Stimulated activated CD4-positive, alpha-beta T cell treated with anti-CD3 and anti-CD28 coated beads, Interleukin-1b, Interleukin-23, amount 100 ng/mL, for 48 hours (primary cell): ENCODE measurements at places on chromosomes 5 and 9.

GRCh38 chr9:115855458-115856133 lies 298.0 kb upstream of the PAPPA start:
- DNase-seq = no peak

DNA sequence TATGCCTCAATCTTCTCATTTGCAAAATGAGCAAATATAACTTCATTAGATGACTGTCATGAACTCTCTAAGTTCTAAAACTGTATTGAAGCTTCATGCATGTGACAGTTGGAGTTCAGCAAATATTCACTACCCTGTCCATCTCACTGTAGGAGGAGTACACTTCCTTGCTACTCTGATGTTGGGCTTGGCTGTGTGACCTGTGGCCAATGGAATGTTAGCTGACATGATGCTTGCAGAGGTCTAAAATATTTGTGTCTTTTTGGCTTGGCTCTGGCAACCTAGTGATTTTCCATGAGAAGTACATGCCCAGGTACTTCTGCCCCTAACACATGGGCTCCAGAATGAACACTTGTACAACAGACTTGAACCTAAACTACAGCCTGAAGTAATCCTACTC lies 203.1 kb upstream of the ANKH start:
- DNase-seq = no peak

DNA sequence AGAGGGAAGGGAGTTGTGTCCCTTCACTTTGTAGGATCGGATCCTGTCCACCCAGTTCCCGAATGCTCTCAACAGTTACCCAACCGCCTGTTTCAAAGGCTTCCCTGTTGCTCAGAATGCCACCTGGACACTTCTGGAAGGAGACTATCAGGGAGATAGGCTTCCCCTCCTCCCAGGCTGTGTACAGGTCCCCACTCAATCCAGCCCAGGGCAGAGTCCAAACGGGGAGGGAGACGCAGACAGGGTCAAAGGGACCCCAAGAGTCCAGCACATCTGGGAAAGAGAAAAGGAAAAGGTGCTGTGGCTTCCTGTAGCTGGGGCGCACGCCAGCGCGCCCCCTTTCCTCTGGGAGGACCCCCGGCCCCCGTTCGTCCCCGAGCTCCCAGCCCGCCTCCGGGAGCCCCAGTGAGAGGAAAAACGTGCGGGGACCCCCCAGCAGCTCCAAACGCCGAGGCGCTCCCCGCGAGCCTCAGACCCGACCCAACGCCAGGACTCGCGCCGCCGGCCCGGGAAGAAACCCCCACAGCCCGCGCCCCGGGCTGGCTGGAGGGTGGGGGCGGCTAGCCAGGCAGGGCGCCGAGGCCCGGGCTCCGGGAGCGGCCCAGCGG lies 640 bp downstream of the SURF4 start:
- no peak for DNase-seq

- DNase-seq = no peak
These were observed 58.6 kb downstream of the BARX1 start for GRCh38 chr9:93896496-93897033.

- DNase-seq = no peak
These were observed 100.4 kb upstream of the CLINT1 start for GRCh38 chr5:157959370-157959769.

GRCh38 chr5:120293796-120294195 lies 170.3 kb upstream of the PRR16 start:
- no peak for DNase-seq

DNA sequence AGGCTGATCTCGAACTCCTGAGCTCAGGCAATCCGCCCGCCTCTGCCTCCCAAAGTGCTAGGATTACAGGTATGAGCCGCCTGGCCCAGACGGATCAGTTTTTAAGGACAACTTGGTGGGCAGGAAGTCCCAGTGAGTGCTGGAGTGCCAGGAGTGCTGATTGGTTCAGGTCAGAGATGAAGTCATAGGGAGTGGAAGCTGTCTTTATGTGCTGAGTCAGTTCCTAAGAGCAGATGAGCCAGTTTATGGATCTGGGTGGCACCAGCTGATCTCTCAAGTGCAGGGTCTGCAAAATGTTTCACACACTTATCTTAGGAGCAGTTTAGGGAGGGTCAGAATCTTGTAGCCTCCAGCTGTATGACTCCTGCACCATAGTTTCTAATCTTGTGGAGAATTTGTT lies 292.1 kb upstream of the ELAVL2 start:
- DNase-seq = no peak

DNA sequence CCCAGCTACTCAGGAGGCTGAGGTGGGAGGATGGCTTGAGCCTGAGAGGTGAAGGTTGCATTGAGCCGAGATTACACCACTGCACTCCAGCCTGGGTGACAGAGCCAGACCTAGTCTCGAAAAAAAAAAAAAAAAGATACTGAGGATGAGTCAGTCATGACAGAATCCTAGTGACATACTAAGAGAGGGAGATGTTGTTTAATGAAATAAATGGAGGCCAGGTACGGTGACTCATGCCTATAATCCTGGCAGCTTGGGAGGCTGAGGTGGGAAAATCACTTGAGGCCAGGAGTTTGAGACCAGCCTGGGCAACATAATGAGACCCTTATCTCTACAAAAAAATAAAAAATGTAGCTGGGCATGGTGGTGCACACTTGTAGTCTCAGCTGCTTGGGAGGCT lies 107.2 kb downstream of the ZFAND5 start:
- no peak for DNase-seq

- no peak for DNase-seq
These were observed 138.4 kb upstream of the SLIT3 start for GRCh38 chr5:169439362-169439761.

DNA sequence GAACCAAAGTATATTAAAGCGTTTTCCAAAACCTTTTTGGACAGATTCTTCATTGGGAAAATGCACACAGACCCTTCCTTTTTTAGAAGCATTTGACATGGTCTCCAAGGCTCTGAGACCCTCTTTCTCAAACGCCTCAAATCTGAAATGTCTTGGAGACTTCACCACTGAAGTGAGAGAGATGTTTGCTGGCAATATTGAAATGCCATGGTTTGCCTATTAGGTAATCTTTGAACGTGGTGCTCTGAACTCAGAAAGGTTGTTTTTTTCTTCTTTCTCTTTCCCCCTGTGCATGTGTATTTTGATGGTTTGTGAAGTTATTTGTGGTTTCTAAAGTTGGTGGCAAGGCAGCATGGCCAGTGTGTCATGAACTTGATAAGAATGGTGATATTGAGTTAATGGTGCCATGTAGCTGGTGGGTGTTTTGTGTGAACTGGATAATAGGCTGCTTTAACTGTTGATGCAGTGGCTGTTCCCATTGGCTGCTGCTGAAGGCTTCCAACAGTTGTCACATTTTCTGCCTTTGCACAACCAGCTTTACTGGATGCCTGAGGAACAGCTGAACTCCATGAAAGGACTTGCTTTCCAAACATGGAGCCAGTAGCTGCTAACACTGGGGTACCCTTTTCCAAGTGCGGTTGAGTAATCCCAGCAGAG lies 1.7 kb downstream of the PALM2AKAP2 start:
- no peak for DNase-seq

GRCh38 chr5:157924931-157925729 lies 66.2 kb upstream of the CLINT1 start:
- peak; percentile 39 for DNase-seq

- DNase-seq = no peak
These were observed 11.8 kb upstream of the ZDHHC11 start for GRCh38 chr5:862367-863243.

GRCh38 chr5:6766604-6767093 lies 53.4 kb downstream of the TENT4A start:
- DNase-seq = peak; percentile 63

GRCh38 chr9:125816321-125816720 lies 69.1 kb downstream of the PBX3 start:
- no peak for DNase-seq

- no peak for DNase-seq
These were observed 3.9 kb downstream of the TBC1D2 start for GRCh38 chr9:98251551-98251950.

DNA sequence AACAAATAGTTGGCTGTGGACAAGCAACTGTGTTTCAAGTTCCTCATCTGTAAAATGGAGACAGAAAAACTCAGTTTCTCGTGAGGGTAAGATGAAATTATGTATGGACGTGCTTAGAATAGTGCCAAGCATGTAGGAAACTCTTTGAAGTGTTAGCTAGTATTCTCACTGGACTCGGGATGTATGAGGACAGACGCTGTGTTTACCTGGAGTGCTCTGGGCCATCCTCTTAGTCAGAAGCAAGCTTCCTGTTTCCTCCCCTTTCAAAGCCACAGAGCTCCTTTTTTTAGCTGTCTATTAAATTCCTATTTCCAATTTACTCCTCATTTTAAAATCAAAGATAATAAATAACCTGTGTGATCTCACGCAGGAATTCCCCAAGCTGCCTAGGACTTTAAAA lies 23.8 kb upstream of the IQGAP2 start:
- no peak for DNase-seq

- DNase-seq = no peak
These were observed 355.8 kb upstream of the SMARCA2 start for GRCh38 chr9:1659363-1659690.

GRCh38 chr5:132386644-132387286 lies 17.3 kb downstream of the SLC22A5 start:
- peak; percentile 79 for DNase-seq

GRCh38 chr9:138068601-138069035 lies 191.0 kb downstream of the CACNA1B start:
- DNase-seq = no peak

GRCh38 chr9:94783928-94784327 lies 57.4 kb downstream of the AOPEP start:
- no peak for DNase-seq

DNA sequence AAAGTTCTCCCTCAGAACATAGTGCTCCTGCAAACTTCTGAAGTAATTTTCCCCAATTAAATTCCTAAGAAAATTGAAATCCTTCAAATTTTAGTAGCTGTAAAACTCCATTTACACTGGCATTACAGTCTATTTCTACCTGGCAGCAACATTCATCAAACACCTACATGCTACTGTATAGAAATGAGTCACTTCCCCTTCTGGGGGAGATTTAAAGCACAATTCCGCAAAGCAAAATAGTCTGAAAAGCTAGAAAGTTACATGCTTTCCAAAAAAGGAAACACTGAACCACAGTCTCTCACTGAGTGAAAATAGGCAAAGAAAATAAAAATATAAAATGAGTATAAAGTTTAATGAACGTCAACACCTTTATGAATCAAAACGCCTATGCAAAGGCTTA lies 43.3 kb downstream of the MCTP1 start:
- no peak for DNase-seq

DNA sequence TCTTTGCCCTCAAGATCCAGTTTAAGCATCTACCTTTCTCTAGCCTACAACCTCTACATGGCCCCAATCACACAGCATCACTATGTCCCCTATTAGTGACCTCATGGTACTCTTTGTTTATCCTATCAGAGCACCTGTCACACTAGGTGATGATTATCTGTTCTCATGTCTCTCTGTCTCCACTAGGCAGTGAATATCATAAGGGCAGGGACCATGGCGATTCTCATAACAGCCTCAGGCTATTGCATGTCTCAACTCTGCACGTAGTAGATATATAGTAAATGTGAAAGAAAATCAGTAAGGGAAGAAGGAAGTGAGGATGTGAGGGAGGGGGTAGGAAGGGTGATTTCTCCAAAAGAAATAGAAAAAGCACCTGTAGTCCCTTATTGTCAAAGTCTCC lies 311.0 kb downstream of the NSG2 start:
- no peak for DNase-seq

DNA sequence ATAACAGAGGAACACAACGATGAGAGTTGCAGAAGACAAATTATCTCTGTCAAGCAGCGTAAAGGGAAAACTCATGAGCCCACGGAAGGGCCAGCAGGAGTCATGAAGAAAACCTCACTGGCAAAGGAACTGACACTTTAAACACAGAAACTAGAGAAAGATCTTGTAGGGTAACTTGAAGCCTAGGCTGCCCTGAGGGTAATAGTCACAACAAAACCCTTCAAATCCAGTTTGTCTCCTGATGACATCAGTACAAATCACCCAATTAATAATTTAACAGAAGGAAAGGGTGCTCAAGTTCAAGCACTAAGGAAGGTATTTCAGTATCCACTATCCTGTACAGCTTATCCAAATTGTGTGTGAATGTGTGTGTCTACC lies 549.1 kb downstream of the MTRR start:
- DNase-seq = no peak

DNA sequence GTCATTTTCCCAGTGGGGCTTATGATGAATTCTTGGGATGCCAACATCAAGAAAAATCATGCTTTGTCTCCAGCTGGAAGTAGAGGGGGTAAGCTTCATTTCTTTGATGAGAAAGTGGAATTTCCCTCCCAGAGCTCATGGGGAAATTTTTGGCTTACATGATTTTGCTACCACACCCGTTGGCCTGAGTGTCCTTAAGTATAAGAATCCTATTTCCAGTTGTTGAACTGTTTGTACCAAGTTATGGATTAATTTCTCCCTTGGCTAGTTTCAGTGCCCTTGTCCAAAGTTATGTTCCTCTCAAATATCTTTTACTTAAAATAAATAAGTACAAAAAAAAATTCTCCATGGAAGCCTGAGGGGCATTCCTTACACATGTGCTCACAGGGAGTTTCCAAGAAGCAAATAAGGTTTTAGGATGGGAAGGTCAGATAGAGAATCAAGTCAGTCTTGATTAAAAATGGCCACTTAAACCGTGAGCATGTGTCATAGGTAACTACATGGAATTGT lies 82.3 kb downstream of the PTCD2 start:
- DNase-seq = no peak

- DNase-seq = no peak
These were observed 33.7 kb downstream of the TGFBR1 start for GRCh38 chr9:99138424-99139284.

GRCh38 chr9:20490246-20490834 lies 132.0 kb downstream of the MLLT3 start:
- no peak for DNase-seq

GRCh38 chr5:56327809-56328208 lies 94.7 kb upstream of the ANKRD55 start:
- DNase-seq = peak; percentile 88

- no peak for DNase-seq
These were observed 144.5 kb upstream of the TNC start for GRCh38 chr9:115262477-115262876.

DNA sequence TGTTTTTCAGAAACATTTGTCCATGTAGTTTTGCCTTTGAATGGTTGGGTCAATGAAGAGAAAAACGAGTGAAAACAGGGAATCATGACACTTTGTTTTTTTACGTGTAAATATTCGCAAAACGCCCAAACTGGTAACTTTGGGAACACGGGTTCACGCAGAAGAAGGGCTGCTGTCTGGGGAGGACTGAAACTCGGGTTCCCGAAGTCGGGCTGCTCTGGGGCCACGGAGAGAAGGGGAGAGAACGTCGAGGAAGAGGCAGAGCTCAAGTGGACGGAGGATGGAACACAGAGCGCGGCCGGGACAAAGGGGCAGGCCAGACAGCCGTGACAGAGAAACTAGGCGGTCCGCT lies 478 bp upstream of the SETD9 start:
- DNase-seq = no peak
